ENCODE measurements at places on chromosomes 5 and 9.

GRCh38 chr9:93091056-93091452, 5.0 kb upstream of the CARD19 start:
- DNase-seq = no peak

GRCh38 chr5:10695055-10695649, 65.9 kb downstream of the DAP start:
- peak; percentile 22 for DNase-seq

- DNase-seq = no peak
Measured at GRCh38 chr5:151720215-151720614, 33.5 kb upstream of the SPARC start.

DNA sequence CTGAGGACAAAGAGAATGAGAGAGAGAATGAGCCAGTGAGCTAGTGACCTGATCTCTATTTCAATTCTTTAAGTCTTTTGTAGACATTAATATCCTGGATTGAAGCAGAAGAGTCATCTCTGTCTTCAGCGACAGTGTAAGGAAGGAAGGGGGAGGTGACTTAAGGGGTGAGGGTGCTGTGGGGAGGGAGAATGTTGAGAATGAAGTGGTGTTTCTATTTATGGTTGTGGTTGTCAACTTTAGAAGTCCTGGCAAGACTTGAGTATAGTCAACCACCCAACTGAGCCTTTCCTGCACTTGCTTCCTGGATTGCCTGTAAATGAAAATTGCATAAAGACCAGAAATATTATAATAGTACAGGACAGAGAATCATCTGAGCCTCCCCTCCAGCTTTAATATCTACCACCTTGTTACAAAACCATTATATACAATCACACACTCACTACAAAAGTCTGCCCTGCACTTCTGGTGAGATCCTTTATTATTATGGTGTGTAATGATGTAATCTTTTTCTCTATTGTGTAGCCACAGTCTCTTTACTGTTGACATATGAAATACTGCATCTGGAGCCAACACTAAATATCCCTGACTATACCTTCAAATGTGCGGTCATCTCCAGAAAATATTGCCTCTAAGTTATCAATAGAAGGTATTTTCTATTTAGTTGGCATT, 91.7 kb downstream of the NTRK2 start:
- DNase-seq = peak; percentile 74

GRCh38 chr9:21357479-21358460, 7.1 kb upstream of the IFNA6 start:
- DNase-seq = peak; percentile 79
